ENCODE measurements at places on chromosomes 16 and 17.

GRCh38 chr17:79612468-79613194 lies 1.8 kb upstream of the RBFOX3 start:
- DNase-seq, result no peak

DNA sequence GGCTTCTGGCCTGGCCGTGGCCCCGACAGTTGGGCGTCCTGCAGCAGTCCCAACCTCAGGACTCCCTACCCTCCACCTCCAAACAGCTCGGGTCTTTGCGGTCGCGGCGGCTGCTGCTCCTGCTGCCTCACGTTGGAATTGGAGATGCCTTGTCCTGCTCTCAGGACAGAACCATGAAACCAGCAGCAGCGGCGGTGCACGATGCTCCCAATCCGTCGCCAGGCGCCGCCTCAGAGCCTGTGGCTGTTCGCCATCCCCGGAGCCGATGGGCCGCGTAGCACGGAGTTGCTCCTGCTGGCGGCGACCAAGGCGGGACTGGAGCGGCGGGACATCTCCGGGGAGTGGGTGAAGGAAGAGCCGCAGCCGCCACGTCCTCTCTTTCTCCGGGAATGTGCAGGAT lies 1965.9 kb downstream of the TP53TG3F start:
- DNase-seq, result no peak

DNA sequence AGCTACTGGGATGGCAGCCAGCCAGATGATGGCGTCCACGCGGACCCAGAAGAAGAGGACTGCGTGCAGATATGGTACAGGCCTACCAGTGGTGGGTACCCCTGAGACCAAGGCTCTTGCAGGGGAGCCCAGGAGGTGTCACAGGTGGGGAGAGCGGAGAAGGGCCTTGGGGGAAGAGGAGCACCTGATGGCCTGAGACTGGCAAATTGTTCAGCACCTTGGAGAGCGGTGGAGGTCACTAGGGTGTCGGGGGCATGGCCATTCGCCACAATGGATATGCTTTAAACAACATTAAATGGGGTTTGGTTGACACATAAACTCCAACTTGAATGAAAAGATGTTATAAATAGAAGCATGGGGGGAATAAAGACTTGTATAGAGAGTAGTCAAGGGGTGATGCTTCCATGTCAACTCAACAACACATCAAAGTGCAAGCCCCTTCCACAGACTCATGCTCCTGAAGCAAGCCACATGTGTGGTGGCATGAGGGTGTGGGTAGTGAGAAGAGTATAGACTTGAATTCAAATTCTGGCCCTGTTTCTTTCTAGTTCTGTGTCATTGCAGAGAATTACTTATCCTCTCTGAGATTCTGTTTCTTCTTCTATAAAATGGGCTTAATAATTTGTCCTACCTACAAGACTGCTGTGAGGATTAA lies 22.2 kb downstream of the CLEC19A start:
- DNase-seq, result no peak

GRCh38 chr16:79327836-79328235 lies 272.7 kb downstream of the MAF start:
- no peak for DNase-seq

GRCh38 chr16:48607056-48607825 lies 2.7 kb downstream of the N4BP1 start:
- DNase-seq, result no peak

GRCh38 chr16:9522614-9523013 lies 431.2 kb downstream of the HAPSTR1 start:
- DNase-seq, result no peak

- peak; percentile 99 for DNase-seq
These were observed at the start of gene SKA2 for GRCh38 chr17:59154721-59155438. TSS of gene SKA2 (minus strand) at chr17:59155186. CDS start at chr17:59155163, 23 bp downstream.

DNA sequence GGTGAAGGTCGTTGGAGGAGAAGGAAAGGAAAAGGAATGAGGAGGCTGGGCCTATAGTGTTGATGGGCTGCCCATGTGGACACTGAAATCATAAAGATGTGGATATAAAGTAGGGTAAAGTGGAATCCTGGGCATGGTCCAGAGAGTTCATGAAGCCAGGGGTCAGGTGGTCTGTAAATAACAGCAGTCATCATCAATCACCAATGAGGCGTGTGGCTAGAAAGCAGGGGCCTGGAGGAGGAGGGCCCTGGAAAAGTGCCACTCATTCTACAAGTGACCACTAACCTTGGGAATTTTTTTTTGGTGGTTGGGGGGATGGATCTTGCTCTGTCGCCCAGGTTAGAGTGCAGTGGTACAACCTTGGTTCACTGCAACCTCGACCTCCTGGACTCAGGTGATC lies 115.3 kb upstream of the NOL11 start:
- no peak for DNase-seq

DNA sequence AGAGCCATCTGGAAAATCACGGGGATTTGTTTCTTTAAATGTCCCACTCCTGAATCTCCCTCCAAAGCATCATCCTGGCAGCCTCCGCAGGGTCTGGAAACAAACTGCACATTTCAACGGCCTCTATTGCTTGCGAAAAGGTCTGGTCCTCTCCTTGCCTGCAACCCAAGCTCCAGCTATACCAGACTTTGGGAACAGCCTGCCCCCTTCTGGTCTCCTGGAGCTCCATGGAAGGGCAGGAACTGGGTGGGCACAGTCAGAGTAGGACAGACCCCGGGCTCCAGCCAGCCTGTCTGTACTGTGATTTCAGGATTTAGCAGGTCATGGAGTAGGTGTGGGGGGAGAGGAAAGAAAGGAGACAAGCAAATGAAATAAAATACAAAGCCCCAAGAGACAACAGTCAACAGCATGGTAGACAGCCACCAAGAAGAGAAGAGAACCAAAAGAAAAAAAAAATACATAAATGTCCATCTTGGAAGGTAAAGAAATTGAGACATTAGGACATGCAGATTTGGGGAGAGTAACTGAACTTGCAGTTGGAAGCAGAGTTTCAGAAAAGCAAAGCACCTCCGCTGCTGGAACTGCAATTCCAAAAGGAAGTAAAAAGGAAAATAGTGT lies 2.7 kb downstream of the XYLT1 start:
- DNase-seq, result no peak

GRCh38 chr17:39607057-39607850 lies 466 bp downstream of the NEUROD2 start:
- DNase-seq, result no peak

DNA sequence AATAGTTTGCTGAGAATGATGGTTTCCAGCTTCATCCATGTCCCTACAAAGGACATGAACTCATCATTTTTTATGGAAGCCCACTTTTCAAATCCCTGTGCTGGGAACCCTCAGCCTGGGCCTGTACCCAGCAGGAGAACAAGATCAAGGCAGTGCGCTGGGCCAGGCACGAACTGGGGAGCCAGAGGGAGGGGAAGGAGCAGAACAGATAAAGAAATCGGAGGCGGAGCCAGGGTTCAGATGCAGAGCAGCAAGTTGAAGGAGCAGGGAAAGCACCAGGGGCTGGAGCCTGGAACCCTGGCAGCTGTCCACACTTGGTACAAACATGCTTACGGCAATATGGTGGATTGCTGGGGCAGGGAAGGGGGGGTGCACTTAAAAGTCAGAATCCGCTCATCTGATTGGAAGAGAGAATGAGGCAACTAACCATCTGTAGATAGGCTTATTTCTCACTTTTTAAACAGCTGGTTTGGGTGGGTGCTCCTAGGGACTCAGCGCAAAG lies 107.5 kb downstream of the NOG start:
- DNase-seq, result no peak

DNA sequence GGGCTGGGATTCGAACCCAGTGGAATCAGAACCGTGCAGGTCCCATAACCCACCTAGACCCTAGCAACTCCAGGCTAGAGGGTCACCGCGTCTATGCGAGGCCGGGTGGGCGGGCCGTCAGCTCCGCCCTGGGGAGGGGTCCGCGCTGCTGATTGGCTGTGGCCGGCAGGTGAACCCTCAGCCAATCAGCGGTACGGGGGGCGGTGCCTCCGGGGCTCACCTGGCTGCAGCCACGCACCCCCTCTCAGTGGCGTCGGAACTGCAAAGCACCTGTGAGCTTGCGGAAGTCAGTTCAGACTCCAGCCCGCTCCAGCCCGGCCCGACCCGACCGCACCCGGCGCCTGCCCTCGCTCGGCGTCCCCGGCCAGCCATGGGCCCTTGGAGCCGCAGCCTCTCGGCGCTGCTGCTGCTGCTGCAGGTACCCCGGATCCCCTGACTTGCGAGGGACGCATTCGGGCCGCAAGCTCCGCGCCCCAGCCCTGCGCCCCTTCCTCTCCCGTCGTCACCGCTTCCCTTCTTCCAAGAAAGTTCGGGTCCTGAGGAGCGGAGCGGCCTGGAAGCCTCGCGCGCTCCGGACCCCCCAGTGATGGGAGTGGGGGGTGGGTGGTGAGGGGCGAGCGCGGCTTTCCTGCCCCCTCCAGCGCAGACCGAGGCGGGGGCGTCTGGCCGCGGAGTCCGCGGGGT lies at the start of gene CDH1:
Gene CDH1, plus strand, starts transcription at position 247 of the 684 bp plus-strand sequence. Its CDS starts 124 bp downstream, at position 371.
- no peak for DNase-seq

DNA sequence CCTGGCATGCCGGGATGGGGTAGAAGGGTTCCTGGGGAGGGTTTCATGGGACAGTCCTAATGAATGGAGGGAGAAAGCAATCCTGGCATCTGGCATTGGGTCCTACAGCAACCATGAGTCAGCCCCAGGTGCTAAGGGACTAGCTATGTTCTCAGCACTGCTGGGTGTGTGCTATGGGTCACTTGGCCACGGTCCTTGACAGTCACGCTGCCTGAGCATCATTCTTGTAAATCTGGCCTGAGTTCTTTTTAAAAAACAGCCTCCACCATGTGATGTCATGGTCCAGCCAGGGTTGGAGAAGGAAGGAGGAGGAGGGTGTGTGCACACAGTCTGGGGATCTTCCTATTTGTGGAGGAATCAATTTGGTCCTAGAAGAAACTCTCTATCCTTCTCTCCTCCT lies 6.2 kb upstream of the RAMP2 start:
- DNase-seq, result no peak

Data from substantia nigra (tissue), 51 donors.